ENCODE measurements at places on chromosomes 1 and 21.

DNA sequence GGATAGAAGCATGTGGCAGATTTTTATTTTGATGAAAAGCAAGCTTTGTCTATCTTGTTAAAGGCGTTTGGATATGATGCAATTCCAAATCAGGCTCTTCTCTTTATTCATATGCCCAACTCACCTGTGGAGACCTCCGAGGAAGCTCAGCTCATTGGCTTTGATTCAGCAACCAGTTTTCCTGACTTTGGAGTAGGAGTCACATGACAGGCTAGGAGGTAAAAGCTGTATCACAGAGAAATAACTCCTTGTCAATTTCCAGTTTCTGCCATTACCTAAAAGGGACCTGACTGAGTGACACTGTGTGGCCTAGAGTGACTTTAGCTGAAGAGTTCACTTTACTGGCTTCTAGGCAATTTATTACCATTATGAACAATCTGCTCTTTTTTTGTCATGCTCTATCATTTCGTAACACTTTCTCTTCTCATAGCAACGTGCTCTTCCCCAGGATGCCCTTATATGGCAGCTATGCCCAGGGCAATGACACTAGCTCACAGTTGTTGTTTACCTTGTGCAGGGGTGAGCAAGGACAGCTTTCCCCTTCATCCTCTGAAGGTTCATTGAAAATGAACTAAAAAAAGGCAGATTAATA is 107.2 kb downstream of the KCNK1 start:
- DNase-seq, result no peak

- no peak for DNase-seq
Measured at GRCh38 chr21:33028287-33028670, 2.5 kb downstream of the OLIG2 start.

DNA sequence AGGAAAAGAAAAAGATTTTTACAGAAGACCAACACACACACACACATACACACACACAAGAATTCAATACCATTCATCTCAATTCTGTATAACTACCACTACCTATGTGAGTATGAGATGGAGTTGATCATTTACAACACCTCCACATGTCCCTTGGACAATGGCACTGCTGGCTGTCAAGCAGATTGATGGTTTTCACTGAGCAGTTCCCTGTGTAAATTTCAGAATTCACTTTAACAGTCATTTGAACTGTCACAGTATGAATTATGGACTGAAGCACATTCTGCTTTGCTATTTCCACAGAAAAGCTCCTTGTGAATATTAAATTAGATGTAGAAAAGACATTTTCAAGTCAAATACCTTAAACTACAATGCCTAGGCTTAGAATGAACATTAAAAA is 14.3 kb downstream of the KCNT2 start:
- no peak for DNase-seq

DNA sequence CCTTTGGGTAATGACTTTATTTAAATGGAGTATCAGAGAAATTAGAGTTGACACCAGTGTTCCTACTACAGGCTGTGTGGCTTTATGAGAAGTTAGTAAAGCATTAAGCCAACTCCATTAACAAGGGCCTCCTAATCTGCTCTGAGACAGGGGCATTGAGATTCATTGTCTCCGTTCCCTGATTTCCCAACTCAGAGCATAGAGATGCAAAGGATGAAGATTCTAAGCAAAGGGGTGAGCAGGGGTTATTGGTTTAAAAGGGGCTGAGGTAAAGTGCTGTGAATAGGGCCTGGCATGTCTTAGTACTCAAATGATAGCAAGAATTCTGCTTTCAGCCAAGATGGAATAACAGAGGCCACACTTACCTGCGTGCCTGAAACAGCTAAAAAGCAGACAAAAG is 428.4 kb downstream of the PTPRU start:
- no peak for DNase-seq

DNA sequence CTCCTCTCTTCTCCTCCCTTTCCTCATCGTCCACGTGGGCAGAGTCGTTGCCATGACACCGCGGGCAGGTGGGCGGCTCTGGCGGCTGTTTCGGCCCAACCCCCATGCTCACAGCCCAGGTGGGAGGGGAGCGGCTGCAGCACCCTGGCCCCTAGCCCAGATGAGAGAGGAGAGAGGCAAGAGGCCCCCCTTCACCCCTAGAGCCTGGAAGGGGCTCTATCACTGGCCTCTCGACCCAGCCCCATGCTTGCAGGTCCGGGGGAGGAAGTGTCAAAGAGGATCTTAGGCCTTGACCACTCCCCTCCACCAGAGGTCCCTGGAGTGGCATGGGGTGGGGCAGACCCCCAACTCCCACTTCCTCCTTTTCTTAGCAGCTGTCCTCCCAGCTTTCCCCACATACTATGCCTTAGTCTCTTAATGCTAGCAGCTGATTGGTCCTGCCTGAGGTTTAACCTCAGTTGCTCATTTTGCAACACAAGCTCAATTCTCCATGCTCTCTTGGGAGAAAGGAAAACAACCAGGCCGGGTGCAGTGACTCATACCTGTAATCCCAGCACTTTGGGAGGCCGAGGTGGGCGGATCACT is 10.4 kb downstream of the DLGAP3 start:
- no peak for DNase-seq

GRCh38 chr1:20578721-20579395 is 10.0 kb upstream of the CDA start:
- DNase-seq, result no peak

DNA sequence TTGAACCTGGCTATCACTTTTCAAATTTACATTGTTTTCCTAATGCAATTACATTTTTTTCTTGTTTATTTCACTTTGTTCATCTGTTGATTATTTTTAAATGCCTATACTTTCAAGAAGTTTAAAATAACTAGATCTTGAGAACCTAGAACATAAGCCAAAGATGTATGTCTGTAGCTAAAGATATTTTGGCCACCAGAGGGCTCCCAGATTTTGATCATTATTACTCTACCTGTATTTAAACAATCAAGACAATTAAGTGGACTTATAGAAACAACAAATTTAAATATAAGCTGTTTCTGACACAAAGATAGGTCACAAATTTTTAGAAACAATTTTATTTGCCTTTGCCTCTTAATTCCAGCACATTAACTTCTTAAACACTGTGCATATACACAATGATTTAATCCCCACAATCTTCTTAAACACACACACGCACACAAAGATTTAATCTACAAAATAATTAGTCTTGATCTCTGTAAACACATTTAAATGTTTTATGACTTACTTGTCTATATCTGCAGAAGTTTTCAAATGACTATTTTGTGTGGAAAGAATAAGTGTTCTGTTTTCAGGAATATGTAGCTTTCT is 380.0 kb downstream of the DSCAM start:
- DNase-seq, result no peak

DNA sequence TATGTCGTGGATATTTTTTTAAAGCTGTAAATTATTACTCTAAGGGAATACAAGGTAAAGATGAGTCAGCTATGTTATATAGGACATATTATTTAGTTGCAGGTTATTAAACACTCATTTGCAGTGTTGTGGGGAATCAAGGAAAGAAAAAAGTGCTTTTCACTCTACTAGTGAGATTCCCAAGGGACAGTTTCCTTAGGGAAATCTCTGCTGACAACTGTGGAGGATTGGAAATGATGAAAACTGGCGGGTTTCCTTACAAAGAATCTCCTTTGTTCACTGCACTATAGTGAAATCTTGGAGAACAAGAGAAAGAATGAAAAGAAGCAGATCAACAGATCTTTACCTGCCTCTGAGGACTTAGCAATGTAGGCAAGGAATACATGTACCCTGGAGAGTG is 24.5 kb upstream of the TRIM45 start:
- DNase-seq, result no peak

GRCh38 chr1:221141606-221142285 is 262.5 kb downstream of the HLX start:
- no peak for DNase-seq

DNA sequence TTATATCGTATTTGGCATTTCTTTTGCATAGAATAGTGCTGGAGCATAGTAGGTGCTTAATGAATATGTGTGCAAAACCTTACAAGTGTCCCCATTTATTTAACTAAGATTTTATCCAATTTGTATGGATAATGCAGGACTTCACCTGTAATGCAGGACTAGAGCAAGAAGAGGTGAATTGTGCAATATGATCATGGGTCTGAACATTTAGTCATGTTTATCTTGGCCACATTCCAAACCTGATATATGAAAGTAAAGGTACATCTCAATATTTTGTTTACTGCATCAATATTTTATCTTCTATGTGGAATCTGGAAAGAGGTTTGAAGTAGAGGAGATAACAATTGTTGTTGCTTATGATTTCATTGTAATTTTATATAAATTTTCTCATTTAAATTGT is 1626.7 kb upstream of the B3GALT2 start:
- no peak for DNase-seq

- DNase-seq, result no peak
Measured at GRCh38 chr1:174118751-174119150, 40.6 kb upstream of the RABGAP1L start.

DNA sequence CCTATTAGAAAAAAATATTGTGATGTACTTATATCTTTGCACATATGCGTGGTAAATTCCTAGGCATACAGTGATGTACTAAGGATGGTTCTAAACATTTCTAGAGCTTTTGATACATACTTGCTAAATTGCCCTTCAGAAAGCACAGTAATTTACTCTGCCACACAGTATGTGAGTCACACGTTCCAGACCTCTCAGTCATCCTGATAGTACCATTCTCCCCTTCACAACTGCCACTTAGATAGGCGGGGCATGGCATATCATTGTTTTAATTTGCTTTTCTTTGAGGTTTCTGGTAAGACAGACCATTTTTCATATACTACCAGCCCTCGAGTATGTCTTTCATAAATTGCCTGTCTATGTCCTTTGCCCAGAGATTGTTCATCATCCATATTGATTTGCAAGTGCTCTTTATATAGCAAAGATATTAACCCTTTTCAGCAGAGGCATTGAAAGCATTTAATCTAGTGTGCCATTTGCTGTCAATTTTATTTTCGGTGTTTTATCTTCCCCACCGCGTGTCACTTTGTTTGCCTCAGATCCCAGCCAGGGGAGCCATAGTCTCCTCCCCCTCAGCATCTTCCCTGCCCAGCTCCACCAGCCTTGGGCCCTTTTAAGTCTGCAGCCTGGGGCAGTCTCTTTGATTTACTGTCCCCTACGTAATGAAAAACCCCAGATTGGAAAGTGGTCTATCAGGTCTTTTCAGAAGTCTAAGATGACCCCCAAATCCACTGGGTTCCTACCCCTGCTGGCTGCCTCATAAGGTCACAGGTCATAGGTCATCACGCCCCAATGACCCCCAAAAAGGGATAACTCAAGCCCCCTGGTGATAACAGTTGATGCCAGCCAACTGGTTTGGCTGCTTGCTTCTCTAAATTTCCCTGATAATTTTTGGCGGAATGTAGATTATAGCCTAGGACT is 11.8 kb upstream of the PAX7 start:
- DNase-seq, result no peak

- no peak for DNase-seq
Measured at GRCh38 chr1:97378596-97378995, 542.2 kb downstream of the DPYD start.

DNA sequence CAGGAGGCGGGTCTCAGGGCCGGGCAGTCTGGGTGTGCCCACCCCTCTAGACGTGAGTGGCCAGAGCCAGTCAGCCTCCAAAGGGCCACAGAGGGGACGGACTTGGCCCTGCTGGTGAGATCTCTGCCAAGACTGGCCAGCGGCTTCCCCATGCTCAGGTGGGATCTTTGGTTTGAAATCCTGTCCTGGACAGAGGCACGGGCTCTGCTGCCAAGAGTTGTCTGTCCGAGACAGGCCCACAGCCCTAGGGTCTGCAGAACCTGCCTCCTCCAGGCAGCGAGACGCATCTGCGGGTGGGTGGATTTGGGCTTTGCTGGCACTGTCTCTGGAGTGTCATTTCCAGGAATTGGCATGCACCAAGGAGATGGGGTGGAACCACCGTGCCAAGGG is 44.3 kb upstream of the CCDC27 start:
- DNase-seq, result no peak

GRCh38 chr1:99986656-99987225 is 16.9 kb downstream of the SLC35A3 start:
- no peak for DNase-seq

GRCh38 chr1:85681087-85681486 is 27.1 kb downstream of the ZNHIT6 start:
- no peak for DNase-seq

DNA sequence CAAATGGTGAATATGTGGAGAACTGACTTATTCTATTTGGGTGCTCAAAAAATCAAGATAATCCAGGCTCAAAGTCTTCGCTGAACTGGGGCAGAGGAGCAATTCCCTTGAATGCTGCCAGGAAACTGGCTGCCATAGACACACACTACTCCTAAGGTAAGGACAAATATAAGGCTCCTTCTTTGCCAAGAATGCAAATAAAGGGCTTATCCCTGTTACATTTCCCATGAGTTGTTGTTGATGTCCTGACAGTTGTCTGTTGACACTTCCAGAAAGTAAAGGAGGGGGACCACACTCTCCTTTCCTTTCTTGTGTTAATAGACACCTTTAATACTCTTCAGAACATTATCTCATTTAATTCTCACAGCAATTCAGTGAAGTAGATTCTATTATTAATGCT is 212.2 kb upstream of the PTBP2 start:
- no peak for DNase-seq

- DNase-seq, result no peak
Measured at GRCh38 chr1:157073944-157074685, 25.5 kb downstream of the ETV3L start.

- DNase-seq, result no peak
Measured at GRCh38 chr1:208654241-208654640, 410.1 kb upstream of the PLXNA2 start.

Data from activated CD4-positive, alpha-beta T cell treated with anti-CD3 and anti-CD28 coated beads for 1 hour (primary cell).